MM.1S (cell line): ENCODE measurements at places on chromosomes 5 and 9.

GRCh38 chr9:4686112-4686511 lies 6.7 kb downstream of the CDC37L1 start:
- H3K27me3 ChIP-seq, result no peaks in the 10 kb centered on the region
- no peak overlapping the region for H3K4me3 ChIP-seq
- no peak for DNase-seq
- peaks cover 5% of the 10 kb centered on the region; the same call in 1 of the 2 replicates for H3K36me3 ChIP-seq
- no peak overlapping the region for H3K27ac ChIP-seq

DNA sequence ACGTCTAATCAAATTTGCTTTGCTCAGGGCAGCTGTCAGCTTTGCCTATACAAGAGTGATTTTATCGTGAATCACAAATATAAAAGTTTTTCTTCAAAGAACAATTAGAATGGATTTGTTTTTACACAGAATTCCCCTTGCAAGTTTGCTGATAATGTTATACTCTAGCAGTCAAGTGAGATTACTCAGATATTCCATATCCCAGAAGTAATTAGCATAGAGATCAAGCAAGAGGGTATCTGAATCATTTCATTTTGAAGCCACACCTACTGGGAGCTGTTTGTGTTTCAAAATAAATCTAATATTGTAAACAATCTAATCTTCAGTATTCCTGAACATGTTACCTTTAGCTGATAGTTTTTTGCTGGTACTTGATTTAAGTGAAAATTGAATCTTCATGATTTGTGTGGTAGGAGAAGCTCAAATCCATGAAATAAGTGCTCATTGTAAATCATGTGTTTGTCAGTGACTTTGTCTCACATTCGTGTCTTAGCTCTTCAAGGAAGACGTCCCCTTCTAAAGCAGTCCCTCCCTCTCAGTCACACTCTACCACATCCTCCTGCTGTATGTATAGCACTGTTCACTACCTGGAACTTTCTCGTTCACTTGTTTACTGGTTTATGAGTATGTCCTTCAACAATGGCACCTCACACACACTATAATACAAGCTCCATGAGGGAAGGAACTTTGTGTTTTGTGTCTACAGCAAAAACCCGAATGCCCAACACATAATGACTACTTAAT lies 3.3 kb upstream of the TTC39B start:
- no peak overlapping the region for H3K4me3 ChIP-seq
- no peak overlapping the region for H3K27ac ChIP-seq
- no peak for DNase-seq
- H3K36me3 ChIP-seq, result no peaks in the 10 kb centered on the region
- no peaks in the 10 kb centered on the region for H3K27me3 ChIP-seq
- no peaks in the 10 kb centered on the region for H3K4me1 ChIP-seq

DNA sequence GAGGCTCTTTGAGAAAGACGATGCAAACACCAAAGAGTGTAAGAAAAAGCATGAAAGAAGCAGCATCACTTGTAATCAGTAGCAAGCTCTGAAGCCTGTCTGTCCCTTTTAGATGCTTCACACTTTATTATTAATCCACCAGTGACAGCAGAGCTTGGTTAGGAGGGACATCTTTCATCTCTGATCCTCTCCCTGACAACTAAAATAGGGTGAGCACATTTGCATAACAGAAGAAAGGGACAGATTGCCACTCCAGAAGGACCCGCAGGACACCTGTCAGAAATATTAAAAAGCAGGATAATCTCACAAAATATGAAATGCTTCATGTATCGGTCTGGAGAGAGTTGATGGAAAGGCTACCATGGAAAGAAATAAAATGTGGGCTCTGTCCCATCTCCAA lies 71.4 kb upstream of the MAP1B start:
- no peak overlapping the region for H3K4me3 ChIP-seq
- no peaks in the 10 kb centered on the region for H3K4me1 ChIP-seq
- H3K27ac ChIP-seq, result no peak overlapping the region
- no peaks in the 10 kb centered on the region for H3K36me3 ChIP-seq
- DNase-seq, result no peak

GRCh38 chr9:27065288-27065687 lies 43.7 kb upstream of the TEK start:
- H3K4me3 ChIP-seq, result no peak overlapping the region
- H3K4me1 ChIP-seq, result no peaks in the 10 kb centered on the region
- no peak overlapping the region for H3K27ac ChIP-seq
- no peaks in the 10 kb centered on the region for H3K27me3 ChIP-seq
- H3K36me3 ChIP-seq, result no peaks in the 10 kb centered on the region

GRCh38 chr5:179839328-179840256 lies 18.9 kb downstream of the SQSTM1 start:
- DNase-seq, result no peak
- no peaks in the 10 kb centered on the region for H3K4me1 ChIP-seq
- no peak overlapping the region for H3K27ac ChIP-seq
- no peaks in the 10 kb centered on the region for H3K27me3 ChIP-seq
- peaks cover 17% of the 10 kb centered on the region for H3K36me3 ChIP-seq

DNA sequence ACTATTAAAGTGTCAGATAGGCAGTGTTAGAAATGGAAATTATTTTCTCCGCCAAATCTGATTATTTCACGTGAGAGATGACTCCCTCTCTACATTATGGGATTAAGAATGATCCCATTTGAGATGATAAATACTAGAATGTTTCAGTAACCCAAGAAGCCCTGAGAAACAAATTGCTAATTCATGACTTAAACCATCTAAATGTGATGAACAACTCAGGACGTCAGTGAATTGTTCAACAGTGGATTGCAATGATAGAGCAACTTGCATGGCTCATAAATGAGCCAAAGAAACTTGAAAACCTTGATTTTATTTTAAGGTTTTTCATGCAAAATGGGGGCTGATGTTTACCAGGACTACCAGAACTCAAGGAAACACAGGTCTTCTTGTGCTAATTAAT lies 350.5 kb upstream of the WWC1 start:
- no peak for DNase-seq
- no peak overlapping the region for H3K4me3 ChIP-seq
- no peaks in the 10 kb centered on the region for H3K27me3 ChIP-seq
- H3K4me1 ChIP-seq, result peaks cover 9% of the 10 kb centered on the region; the same call in 1 of the 2 replicates
- H3K36me3 ChIP-seq, result no peaks in the 10 kb centered on the region

DNA sequence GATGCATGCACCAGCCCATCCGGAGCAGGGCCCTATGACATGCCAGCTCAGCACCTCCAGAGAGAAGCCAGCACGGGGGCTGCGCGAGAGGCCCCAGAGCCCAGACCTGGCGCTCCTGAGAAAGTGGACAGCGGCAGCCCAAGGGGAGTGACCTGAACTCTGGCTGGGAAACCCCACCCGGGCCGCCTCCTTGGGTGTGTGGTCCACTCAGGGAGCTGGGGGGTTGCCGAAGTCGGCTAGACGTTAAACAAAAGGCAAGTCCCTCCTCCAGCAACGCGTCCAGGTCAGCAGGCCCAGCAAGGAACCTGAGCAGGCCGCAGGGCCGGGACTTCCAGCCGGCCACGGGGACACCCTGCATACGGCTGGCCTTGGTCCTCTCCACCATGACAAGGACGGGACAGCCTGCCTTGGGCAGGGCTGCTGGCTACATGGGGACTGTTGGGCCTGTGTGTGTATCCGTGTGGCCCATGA lies 35.7 kb downstream of the NACC2 start:
- H3K4me1 ChIP-seq, result no peaks in the 10 kb centered on the region
- H3K36me3 ChIP-seq, result no peaks in the 10 kb centered on the region
- no peak overlapping the region for H3K27ac ChIP-seq
- peaks cover 100% of the 10 kb centered on the region for H3K27me3 ChIP-seq

DNA sequence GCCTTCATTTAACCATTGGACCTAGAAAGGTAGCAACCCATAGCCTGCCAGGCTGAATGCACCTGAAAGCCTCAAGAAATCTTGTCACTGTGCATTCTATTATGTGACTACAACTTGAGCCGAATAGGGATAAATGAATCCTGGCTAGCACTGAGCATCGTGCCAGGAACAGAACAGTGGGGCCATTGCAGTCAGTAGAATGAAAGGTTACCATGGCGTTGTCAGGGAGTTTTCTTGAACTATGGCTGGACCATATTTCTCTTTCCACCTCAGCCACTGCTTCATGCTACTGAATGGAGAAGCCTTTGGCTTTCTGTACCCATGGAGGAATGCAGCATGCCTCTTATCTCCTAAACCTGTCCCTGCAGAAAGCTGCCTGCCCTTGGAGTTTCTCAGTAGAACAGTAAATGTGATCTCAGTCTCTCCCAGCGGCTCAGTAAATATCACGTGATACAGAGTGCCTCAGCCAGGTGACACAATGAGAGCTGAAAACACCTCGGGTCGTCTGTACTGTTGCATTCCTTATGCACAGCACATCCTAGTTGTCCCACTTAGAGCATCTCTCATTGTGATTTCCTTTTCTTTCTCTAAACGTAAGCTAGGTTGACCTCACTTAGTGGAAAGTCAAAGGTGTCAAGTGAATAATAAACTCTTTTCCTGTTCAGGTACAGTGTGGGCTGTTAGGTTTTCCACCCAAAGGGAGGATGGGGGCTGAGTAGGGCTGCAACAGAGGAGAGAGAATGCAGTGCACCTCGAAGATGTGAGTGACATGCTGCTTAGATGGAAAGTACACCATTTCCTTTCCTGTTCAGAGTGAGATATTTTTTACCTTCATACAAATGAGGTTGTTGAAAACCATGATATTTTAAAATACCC lies 115.3 kb downstream of the MACIR start:
- H3K36me3 ChIP-seq, result no peaks in the 10 kb centered on the region
- H3K27me3 ChIP-seq, result no peaks in the 10 kb centered on the region
- no peak overlapping the region for H3K27ac ChIP-seq
- DNase-seq, result no peak
- H3K4me3 ChIP-seq, result no peak overlapping the region
- peaks cover 3% of the 10 kb centered on the region for H3K4me1 ChIP-seq

DNA sequence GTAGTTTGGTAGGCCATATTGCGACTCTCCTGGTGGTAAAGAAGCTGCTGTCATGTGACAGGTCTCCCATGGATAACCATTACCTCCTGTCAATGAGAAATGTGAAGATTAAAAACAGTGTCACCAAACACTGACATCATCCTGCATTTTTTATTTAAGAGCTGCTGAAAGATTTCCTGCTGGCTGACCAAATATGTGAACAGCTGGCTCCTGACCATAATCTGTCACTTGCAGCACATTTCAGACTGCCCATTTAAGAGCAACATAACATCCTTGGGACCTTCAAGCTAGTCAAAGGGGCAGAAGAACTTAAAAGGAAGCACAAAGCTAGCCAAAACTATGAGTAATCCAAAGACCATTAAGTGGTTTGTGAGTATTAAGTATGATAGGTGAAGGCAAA lies 288.0 kb downstream of the IZUMO3 start:
- H3K4me1 ChIP-seq, result no peaks in the 10 kb centered on the region
- H3K36me3 ChIP-seq, result no peaks in the 10 kb centered on the region
- H3K27me3 ChIP-seq, result no peaks in the 10 kb centered on the region
- no peak overlapping the region for H3K4me3 ChIP-seq
- H3K27ac ChIP-seq, result no peak overlapping the region
- no peak for DNase-seq

DNA sequence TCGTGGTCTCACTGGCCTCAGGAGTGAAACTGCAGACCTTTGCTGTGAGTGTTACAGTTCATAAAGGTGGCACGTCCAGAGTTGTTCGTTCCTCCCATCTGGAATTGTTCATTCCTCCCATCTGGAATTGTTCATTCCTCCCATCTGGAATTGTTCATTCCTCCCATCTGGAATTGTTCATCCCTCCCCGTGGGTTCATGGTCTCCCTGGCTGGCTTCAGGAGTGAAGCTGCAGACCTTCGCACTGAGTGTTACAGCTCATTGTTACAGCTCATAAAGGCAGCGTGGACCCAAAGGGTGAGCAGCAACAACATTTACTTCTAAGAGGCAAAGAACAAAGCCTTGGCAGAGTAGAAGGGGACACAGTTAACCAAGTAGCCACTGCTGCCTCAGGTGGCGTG lies 69.1 kb downstream of the GCNT1 start:
- H3K36me3 ChIP-seq, result no peaks in the 10 kb centered on the region
- H3K4me1 ChIP-seq, result no peaks in the 10 kb centered on the region
- no peak for DNase-seq
- H3K27me3 ChIP-seq, result no peaks in the 10 kb centered on the region

- no peak overlapping the region for H3K4me3 ChIP-seq
- no peaks in the 10 kb centered on the region for H3K36me3 ChIP-seq
- H3K4me1 ChIP-seq, result peaks cover 35% of the 10 kb centered on the region
- H3K27me3 ChIP-seq, result no peaks in the 10 kb centered on the region
- DNase-seq, result no peak
These were observed 36.9 kb upstream of the TESK1 start for GRCh38 chr9:35568196-35568595.

DNA sequence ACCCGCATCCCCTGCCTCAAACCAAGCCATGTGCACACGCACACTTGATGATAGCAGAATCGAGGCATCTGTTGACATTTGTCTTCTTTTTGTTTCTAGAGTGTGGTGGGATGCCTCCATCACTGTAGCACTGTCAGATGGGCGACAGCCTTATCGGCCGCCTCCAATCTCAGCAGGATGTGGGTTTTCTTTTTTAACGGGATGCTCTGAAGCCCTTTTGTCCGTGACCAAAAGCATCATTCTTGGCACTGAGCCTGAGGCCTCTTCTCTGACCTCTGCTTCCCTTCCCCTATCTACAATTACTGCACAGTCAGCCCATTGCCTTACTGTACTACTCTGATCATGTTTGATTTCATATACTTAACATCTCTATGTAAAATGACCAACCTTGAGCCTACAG lies 78.3 kb downstream of the LMNB1 start:
- no peak overlapping the region for H3K4me3 ChIP-seq
- DNase-seq, result no peak
- H3K27me3 ChIP-seq, result no peaks in the 10 kb centered on the region
- no peaks in the 10 kb centered on the region for H3K36me3 ChIP-seq

- no peaks in the 10 kb centered on the region for H3K27me3 ChIP-seq
- H3K27ac ChIP-seq, result no peak overlapping the region
- peaks cover 8% of the 10 kb centered on the region; the same call in 1 of the 2 replicates for H3K4me1 ChIP-seq
- H3K4me3 ChIP-seq, result no peak overlapping the region
These were observed 560.5 kb upstream of the MEF2C start for GRCh38 chr5:89443508-89443907.

DNA sequence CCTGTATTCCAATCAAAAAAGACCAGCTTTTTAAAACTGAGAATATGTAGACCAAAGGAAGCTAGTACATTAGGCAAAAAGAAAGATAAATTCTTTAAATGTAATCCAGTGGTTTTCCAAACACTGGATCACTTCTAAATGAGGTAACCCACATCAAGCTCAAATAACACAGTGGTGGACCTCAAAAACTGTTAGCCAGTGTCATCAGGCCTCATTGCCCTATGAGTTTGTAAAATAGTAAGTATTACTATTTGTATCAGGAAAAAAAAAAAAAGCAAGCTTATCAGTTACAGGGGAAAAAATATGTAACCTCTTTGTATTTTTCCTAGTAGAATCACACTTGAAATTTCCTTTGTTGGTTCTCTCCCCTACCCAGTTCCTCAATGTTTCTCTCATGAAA lies 6.7 kb downstream of the MTX3 start:
- peaks cover 43% of the 10 kb centered on the region for H3K4me1 ChIP-seq
- H3K27me3 ChIP-seq, result no peaks in the 10 kb centered on the region
- peaks cover 24% of the 10 kb centered on the region for H3K36me3 ChIP-seq
- no peak for DNase-seq
- H3K27ac ChIP-seq, result no peak overlapping the region
